ENCODE measurements at places on chromosomes 3 and 15. TPM values are rescaled to one million over a fixed set of nuclear protein-coding genes. Genes with fewer than 3 reads are reported as not detected.

DNA sequence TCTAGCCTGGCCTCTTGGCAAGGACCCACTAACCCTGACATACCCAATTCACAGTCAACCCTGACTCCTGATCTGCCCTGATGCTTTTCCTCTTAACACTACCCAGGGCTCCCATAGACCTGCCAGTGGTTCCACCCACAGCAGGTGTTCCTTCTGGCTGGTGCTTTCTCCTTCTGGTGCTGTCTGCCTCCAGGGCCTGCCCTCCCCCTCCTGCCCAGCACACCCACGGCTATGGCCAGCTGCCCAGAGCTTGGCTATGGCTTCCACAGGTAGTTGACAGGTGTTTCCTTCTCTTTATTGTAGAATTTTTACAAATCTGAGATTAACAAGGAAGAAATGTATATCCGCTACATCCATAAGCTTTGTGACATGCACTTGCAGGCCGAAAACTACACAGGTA, 46.5 kb upstream of the MANF start:
- no peak overlapping the region for H3K27ac ChIP-seq
- peaks cover 14% of the 10 kb centered on the region for H3K4me1 ChIP-seq

DNA sequence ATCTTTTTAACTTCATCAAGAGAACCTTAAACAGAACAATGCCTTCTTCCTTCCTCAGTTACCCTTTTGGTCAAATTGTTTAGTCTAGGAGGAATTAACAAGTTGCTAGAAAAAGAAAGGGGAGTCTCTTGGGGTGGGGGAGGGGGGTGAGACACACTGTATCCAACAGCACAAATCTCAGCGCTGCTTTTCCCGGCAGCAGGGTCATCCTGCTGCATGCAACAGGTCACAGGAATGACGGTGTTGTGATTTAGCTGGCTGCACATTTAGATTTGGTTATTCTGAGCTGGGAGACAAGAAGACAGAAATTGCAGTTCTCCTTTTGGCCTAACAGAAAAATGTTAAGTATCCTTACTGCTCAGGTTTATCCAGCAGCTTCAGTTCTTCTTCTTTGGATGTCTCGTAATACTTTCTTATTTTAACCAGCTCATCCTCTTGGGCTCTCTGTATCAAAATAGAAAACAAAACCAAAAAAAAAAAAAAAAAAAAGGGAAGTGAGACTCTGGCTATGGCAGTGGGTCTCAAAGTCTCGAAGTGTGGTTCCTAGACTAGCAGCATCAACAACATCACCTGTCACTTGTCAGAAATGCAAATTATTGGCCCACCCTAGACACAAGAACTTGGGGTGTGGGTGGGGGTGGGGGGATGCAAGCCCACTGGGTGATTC, 190.5 kb downstream of the GREM1 start:
- no peaks in the 10 kb centered on the region for H3K4me1 ChIP-seq
- no peaks in the 10 kb centered on the region for H3K27me3 ChIP-seq
- DNase-seq: no peak
- H3K27ac ChIP-seq: peak overlapping the region; percentile 74

DNA sequence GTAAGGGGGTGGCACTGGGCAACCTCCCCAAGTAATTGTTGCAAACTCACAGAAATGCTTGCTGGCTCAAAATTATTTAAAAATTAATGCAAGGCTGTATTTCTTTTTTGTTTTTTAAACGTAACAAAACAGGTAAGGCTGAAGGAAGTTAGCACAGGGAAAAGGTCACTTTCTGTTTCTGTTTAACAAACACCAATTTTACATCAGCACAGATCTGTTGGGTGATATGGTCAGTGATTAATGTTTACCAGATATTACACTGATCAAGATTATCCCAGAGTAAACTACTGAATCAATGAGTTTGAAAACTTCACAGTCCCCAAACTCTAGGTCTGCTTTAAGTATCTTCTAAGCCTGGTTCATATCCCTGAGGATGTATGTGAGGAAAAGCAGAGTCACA, 558.0 kb downstream of the FOXP1 start:
- H3K36me3 ChIP-seq: peaks cover 23% of the 10 kb centered on the region
- DNase-seq: no peak
- H3K27ac ChIP-seq: peak overlapping the region; percentile 73
- no peak overlapping the region for H3K4me3 ChIP-seq
- peaks cover 20% of the 10 kb centered on the region for H3K4me1 ChIP-seq
- no peaks in the 10 kb centered on the region for H3K27me3 ChIP-seq

GRCh38 chr3:44184319-44184953, 57.2 kb upstream of the TOPAZ1 start:
- H3K4me3 ChIP-seq: no peak overlapping the region
- H3K36me3 ChIP-seq: no peaks in the 10 kb centered on the region
- no peak for DNase-seq

- H3K4me3 ChIP-seq: no peak overlapping the region
- no peak for DNase-seq
- H3K27me3 ChIP-seq: no peaks in the 10 kb centered on the region
- no peak overlapping the region for H3K27ac ChIP-seq
- H3K36me3 ChIP-seq: no peaks in the 10 kb centered on the region
These were observed 16.7 kb upstream of the SH3GL3 start for GRCh38 chr15:83430441-83430840.

DNA sequence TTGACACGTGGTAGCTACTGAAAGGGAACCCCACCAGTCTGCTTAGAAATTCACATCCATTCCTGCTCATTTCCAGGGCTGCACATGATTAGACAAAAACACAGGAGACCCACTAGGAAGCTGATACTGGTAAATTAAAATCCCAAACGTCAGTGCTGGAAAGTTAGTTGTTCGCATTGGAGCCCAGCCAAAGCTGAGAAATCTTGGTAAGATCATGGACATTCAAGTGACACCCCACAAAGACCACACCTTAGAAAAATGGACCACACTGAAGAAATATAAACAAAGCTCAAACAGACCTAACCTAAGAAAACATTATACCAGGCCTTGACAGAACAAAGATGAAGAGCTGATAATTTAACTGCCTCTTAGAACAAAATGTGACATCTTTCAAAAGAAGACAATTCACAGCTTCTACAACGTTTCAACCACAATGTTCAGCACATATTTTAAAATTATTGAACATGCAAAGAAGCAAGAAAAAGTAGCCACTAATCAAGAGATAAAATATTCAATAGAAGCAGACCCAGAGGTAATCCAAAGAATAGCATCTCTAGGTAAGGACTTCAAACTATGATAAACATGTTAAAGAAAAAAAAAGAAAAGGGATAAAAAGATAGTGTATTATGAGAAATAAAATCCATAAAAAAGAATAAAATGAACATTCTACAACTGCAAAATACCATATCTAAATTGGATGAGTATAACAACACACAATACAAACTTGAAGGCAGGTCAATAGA, 20.4 kb downstream of the RAD18 start:
- no peak overlapping the region for H3K4me3 ChIP-seq
- H3K27ac ChIP-seq: no peak overlapping the region
- H3K4me1 ChIP-seq: no peaks in the 10 kb centered on the region
- H3K36me3 ChIP-seq: peaks cover 57% of the 10 kb centered on the region

DNA sequence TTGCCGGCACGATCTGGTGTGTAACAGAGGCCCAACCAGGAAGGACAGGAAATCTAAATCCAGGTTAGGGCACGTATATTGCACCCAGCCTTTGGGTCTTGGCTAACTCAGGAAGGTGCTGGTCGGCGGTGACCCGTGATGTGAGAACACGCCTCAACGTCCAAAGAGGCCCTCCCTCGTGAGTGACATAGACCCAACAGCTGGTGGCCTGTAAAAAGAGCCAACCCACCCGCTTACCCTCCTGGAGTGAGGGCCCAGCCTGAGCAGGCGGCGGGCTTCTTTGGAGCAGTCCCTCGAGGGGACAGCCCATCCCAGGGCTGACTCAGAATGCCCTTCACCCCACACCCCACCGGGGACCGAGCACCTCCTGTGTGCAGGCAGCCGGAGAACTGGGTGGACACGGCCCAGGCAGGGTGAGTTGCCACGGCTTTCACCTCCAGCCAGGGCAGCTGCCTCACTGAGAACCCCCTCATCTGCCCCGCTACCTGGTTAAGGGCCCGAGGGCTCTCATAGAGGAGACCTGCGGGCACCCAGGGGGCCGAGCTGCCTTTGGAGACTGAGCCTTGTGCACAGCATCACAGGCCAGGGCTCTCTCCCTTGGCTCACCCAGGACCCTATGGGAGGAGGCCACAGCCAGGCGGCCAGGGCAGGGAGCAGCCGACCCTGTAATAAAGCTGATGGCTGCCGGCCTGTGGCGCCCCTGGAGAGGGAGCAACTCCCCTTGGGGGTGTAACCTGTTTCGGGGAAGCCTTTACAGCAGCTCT, 41.8 kb downstream of the ZNF710 start:
- no peak for DNase-seq
- peaks cover 90% of the 10 kb centered on the region for H3K4me1 ChIP-seq
- no peaks in the 10 kb centered on the region for H3K36me3 ChIP-seq
- peak overlapping the region; percentile 7 for H3K27ac ChIP-seq
- H3K4me3 ChIP-seq: no peak overlapping the region

DNA sequence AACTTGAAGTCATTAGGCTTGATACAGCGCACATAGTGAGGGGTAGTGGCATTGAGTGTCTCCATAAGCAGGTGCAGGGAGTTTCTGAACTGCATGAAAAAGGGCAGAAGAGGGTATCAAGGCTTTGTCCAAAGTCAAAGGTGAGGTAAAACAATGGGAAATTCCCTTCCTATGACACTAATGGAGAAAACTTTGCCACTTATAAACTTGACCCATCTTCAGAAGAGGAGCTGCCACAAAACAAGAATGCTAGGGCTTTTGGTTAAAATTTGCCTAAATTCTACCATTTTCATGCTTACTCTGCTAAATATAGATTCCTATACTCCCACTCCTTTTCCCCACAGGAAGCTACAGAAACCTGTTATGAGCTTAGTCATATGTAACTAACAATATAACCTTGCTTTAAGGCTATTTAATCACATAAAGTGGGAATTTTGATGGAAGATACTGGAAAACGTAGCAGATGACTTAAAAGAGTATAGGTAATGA, 87.5 kb upstream of the MYO5C start:
- no peaks in the 10 kb centered on the region for H3K4me1 ChIP-seq
- H3K27me3 ChIP-seq: no peaks in the 10 kb centered on the region
- H3K27ac ChIP-seq: no peak overlapping the region
- no peak overlapping the region for H3K4me3 ChIP-seq

GRCh38 chr3:141312354-141313092, 55.8 kb upstream of the ZBTB38 start:
- H3K27ac ChIP-seq: no peak overlapping the region

DNA sequence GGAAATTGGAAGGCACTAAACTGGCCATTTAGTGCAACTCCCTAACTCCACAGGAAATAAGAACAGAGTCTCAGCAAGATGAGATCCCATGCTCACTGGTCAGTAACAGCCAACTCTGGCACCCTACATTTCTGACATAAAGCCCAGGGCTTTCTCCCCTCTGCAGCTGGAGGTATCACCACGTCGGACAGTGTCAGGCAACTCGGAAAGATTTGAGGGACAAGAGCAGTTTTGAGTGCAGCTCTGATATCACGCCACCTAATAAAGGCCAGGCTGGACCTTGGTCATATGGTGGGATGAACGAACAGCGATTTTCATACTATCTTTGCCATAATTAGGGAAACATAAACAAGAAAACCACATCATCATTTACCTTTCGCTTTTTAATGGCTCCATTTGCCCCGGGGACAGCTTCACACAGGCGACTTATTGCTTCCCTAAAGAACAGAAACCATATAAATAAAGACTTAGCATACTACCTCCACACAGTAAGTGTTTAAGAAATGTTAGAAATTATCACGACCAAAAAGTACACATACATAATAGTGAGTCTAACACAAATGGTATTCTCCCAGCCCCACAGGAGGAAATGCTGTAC, 12.5 kb downstream of the EID1 start:
- H3K27me3 ChIP-seq: no peaks in the 10 kb centered on the region
- H3K36me3 ChIP-seq: no peaks in the 10 kb centered on the region
- H3K4me1 ChIP-seq: no peaks in the 10 kb centered on the region
- no peak for DNase-seq

- no peak overlapping the region for H3K4me3 ChIP-seq
- H3K4me1 ChIP-seq: peaks cover 73% of the 10 kb centered on the region
- H3K36me3 ChIP-seq: no peaks in the 10 kb centered on the region
- DNase-seq: peak; percentile 62
- no peaks in the 10 kb centered on the region for H3K27me3 ChIP-seq
These were observed 84.8 kb downstream of the SMAD3 start for GRCh38 chr15:67150023-67150860.

- no peak overlapping the region for H3K27ac ChIP-seq
- DNase-seq: no peak
- H3K27me3 ChIP-seq: no peaks in the 10 kb centered on the region
- no peaks in the 10 kb centered on the region for H3K4me1 ChIP-seq
- H3K36me3 ChIP-seq: peaks cover 22% of the 10 kb centered on the region
These were observed 96.0 kb downstream of the VPS8 start for GRCh38 chr3:184907681-184908649.

- no peak overlapping the region for H3K4me3 ChIP-seq
- no peaks in the 10 kb centered on the region for H3K27me3 ChIP-seq
- H3K27ac ChIP-seq: no peak overlapping the region
- H3K36me3 ChIP-seq: no peaks in the 10 kb centered on the region
These were observed 23.6 kb downstream of the UBE2E1 start for GRCh38 chr3:23829242-23829934.

- no peak overlapping the region for H3K27ac ChIP-seq
- no peak overlapping the region for H3K4me3 ChIP-seq
- DNase-seq: no peak
- peaks cover 34% of the 10 kb centered on the region for H3K27me3 ChIP-seq
- no peaks in the 10 kb centered on the region for H3K36me3 ChIP-seq
These were observed 22.9 kb downstream of the PRR23E start for GRCh38 chr3:127215714-127216414.

DNA sequence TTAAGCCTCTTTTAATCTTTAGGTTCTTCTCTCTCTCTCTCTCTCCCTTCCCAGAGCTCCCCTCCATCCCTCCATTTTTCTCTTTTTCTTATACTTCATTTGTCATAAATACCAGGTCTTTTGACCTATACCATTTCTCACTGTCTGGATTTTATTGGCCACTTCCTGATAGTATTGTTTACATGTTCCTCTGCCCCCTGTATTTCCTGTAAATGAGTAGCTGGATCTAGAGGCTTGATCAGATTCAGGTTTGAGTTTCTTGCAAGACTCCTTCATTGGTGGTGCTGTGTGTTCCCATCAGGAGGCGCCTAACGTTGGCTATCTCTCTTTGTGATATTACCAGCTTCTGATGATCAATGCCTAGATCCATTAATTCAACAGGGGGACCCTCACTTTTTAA, 42.2 kb downstream of the DAPK2 start:
- peak overlapping the region; percentile 44 for H3K27ac ChIP-seq
- no peaks in the 10 kb centered on the region for H3K27me3 ChIP-seq
- no peak overlapping the region for H3K4me3 ChIP-seq
- no peak for DNase-seq

- no peak for DNase-seq
- H3K4me1 ChIP-seq: no peaks in the 10 kb centered on the region
- no peak overlapping the region for H3K27ac ChIP-seq
- no peaks in the 10 kb centered on the region for H3K36me3 ChIP-seq
These were observed 35.6 kb upstream of the FGF7 start for GRCh38 chr15:49387471-49387870.

- H3K4me3 ChIP-seq: no peak overlapping the region
- H3K27ac ChIP-seq: no peak overlapping the region
- no peaks in the 10 kb centered on the region for H3K36me3 ChIP-seq
- no peaks in the 10 kb centered on the region for H3K4me1 ChIP-seq
These were observed 38.1 kb upstream of the LEKR1 start for GRCh38 chr3:156787926-156788663.

SGO1 gene
- polyA plus RNA-seq: 1.8 TPM

OIP5 gene
- polyA plus RNA-seq: 3.7 TPM

GOLGA6A gene
- polyA plus RNA-seq: not detected

RHO gene
- not detected for polyA plus RNA-seq

CPA3 gene
- 1.1 TPM for polyA plus RNA-seq
